ENCODE measurements at places on chromosomes 16 and 17.

DNA sequence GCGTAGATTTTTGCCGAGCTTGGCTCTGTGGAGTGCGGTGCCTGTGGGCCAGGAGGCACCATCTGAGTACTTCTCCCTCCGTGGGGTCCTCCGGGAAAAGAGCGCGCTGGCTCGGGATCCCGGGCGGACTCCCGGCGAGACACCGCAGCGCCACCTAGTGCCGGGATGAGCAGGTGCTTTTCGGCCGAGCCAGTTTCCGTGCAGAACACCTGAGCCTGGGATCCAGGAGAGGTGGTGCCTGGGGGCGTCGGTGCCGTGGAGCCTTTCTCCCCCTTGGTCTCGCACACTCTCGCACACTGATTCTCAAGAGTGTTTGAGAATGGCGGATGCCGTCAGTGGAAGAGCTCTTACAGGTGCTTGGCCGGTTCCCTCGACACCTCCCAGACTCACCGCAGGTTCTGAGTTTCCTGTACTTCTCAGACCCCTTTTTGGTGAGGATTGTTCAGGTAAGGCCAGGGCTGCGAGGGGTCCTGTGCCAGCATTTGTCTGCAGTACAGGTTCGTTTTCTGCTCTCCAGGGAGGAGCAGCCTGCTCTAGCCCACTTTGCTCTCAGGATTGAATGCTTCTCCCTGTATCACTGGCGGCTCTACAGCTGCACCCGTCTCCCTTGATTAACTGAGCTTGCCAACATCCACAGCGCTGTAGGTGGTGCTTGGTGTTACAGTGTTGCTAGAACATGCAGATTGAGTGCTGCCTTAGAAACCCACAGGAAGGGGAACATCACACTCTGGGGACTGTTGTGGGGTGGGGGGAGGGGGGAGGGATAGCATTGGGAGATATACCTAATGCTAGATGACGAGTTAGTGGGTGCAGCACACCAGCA, 23.3 kb downstream of the TBCD start:
- no peak for DNase-seq

- no peak for DNase-seq
These were observed 12.7 kb downstream of the NDUFAF8 start for GRCh38 chr17:81251709-81252301.

GRCh38 chr16:79001156-79001967, 599.2 kb downstream of the MAF start:
- no peak for DNase-seq

DNA sequence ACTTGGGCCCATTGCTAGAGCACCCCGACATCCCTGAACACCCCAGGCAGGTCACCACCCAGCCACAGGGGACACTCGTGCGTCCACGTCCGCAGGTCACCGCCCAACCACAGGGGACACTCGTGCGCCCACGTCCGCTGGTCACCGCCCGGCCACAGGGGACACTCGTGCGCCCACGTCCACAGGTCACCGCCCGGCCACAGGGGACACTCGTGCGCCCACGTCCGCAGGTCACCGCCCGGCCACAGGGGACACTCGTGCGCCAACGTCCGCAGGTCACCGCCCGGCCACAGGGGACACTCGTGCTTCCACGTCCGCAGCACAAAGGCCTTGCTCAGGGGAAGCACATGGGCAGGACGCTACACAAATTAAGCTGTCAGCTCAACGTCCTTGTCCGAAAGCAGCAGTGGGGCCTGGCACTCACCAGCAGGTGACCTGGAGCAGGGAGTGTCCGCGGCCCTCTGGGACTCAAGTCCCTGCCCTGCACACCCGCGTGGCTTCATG, 17.7 kb downstream of the GALNS start:
- no peak for DNase-seq

DNA sequence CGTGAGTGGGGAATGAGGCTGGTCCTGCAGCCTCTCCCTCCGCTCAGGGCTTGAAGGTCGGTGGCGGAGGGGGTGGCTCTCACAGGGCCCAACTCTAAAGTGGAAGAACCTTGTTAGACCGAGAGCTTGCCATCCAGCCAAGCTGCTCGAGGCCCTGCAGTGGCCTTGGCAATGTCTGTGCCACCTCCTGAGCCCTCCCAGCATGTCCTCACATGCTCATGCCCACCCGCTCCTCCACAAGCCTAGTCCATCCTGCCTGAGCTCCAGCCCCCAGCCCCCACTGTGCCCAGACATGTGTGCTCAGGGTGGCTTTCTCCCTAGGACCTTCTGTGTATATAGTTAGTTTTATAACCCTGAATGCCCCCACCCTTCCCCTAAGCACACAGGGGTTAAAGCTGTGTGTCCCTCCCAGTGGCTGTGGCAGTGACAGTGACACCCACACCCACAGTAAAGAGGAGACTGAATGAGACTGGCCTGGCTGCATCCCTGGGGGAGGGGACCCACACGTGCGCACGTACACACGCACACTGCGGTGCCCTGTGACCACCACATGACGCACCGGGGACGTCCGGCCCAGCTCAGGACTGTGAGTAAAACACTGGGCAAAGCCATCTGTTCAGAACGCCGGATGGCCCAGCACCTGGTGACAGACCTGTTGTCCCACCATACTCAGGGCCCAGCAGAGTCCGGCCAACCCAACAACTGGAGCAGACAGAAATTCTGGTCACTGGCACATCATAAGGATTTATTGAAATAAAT, 15.6 kb downstream of the PDK2 start:
- no peak for DNase-seq

- no peak for DNase-seq
These were observed 565 bp downstream of the WDR45B start for GRCh38 chr17:82647593-82648164.

DNA sequence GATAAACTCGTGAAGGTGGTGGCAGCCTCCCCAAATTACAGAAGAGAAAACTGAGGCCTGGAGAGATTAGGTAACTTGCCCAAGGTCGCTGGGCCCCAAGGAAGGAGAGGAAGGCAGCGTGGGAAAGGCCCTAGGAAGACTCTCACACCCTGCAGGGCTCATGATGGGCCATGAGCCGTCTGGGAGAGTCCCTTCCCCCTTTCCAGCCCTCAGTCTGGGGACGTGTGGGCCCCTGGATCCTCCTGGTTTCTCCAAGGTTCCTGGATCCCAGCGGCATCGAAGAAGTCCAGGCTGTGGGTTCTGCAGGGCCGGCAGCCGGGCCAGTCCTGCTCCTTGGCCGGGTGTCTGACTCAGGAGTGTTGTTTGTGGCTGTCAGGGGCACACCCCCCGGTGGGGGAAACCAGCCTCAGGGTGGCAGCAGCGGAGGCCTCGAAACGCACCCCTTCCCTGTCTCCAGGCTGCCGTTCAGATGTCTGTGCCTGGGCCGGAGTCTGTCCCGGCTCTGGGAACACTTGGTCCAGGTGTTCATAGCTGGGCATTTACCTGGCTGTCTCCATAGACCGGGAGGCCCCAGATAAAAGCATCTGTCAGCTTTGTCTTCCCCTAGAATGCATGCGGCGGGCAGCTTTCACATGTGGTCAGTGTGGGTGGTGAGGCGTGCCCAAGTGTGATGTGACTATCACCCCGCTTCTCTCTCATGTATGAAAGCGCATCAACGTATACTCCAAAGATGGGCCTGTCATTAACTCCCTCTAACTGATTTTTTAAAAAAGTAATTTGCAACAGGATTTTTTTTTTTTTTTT, 3.7 kb upstream of the RAP1GAP2 start:
- DNase-seq, result no peak

DNA sequence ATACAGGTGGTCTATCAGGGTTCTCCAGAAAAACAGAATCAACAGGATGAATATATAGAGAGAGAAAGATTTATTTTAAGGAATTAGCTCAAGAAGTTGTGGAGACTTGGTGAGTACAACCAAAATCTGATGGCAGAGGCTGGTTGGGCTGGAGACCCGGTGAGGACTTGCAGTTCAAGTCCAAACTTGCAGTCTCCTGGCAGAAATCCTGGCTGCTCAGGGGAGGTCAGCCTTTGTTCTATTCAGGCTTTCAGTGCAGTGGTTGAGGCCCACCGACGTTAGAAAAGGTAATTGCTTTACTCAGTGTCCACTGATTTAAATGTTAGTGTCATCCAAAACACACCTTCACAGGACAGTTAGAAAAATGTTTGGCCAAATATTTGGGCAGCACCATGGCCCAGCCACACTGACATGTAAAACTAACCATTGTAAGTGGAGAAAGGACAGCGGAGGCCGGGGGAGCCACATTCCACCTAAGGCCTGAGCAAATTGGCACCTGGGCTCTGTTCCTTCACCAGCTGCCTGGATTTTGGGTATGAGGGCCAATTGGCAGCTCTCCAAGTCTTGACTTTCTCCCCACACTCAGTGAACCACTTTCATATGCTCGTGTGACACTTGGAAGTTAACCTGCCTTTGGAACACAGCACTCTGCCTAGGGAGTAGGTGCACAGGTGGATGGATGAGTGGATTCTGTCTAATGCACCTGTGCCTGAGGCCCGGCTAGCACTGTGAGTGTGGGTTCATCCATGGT, 54.7 kb downstream of the CACNG5 start:
- DNase-seq, result no peak

DNA sequence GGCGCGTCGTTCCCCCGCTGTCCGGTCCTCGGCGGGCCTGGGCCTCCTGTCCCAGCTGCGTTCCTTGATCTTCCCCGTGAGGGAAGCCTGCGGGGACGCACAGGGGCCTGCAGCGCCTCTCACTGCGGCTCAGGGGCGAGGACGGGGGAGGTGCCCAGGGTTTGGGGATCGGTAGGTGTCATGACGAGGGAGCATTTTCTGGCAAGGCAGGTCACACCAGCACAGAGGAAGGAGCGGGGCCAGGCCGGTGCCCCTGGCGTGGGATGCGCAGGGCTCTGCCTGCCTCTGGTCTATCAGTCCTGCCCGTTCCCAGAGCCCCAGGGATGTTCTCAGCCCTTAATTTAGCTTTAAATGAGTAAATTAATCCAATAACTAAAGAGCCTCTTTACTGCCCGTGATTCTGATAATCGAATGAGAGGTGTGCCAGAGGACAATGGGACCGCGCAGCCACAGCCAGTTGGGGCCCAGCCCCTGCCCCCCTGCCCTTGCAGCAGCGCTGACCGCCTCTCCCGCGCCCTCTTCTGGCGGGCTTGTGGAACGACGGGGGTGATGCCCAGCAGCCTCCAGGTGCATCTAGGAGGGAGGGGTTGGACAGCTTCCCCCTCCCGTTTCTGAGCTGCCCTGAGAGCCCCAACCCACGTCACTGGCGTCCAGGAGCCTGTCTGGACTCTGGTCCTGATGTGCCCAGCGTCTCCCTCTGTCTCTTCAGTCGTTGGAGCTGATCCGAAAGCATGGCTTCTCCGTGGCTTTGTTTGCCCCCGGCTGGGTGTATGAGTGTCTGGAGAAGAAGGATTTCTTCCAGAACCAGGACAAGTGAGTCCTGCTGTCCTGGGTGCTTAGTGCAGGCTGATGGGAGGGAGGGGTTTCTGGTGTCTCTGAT, 7.9 kb downstream of the ENGASE start:
- no peak for DNase-seq

GRCh38 chr16:66150698-66151482, 215.6 kb upstream of the CDH5 start:
- DNase-seq, result no peak

- DNase-seq, result no peak
These were observed 17.1 kb downstream of the FOXJ1 start for GRCh38 chr17:76123749-76124581.

DNA sequence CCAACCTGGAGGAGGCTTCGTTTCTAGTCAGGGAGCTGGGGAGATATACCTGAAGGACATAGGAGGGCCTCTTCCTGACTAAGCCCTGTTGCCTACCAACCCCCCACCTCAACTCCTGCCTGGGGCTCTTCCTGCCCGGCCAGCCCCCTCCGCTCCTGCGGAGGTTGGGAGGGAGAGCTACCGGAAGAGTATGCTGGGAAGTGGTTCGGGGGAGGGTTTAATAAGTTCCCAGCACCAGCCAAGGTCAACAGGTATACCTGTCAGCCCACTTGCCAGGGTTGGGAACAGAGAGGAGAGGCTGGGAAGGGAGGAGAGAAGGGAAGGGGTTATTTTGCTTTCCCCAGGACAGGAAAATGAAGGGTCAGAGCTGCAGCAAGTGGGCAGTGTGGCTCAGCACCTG, 4.7 kb downstream of the PPP1R1B start:
- DNase-seq, result no peak

DNA sequence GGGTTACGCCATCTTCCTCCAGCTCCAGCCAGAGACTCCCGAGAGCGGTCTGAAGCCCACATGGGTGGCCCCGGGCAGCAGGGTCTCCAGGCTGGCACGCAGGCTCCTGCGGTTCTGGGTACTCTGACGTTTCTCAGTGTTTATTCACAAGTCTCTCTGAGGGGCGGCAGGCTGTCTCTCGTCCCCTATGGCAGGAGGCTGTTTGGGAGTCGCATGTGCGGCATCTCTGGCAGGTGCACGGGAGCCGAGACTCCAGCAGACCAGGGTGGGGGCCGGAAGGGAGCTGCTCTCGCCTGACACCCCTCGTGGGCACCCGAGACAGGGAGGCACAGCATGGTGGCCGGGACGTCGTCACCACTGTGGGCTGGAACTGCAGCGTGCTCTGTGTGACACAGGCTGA, 48.1 kb downstream of the ZNF778 start:
- DNase-seq, result no peak

DNA sequence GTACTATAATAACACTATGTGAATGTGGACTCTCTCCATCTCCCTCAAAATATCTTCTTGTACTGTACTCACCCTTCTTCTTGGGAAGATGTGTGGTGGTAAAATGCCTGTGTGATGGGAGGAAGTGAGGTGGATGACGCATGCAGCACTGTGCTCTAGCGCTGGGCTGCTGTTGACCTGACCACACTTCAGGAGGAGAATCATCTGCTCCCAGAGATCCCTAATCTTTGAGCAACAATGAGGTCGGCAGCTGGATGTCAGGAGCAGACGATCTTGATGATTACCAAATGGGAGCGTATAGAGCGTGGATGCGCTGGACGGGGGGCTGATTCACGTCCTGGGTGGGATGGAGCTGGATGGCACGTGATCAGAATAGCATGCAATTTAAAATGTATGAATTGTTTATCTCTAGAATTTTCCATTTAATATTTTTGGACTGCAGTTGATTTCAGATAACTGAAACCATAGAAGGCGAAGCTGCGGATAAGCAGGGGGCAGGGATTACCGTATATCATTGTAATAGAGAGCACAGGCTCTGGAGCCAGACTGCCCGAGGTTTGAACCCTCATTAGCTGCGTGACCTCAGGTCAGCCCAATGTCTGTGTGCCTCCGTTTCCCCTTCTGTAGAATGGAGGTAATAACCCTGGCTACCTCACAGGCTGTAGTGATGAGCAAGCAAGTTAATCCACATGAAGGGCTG, 23.7 kb upstream of the CYLD start:
- DNase-seq, result no peak

- DNase-seq, result no peak
These were observed 2.0 kb downstream of the HAS3 start for GRCh38 chr16:69107316-69107962.

- DNase-seq, result no peak
These were observed 2.1 kb upstream of the ENGASE start for GRCh38 chr17:79072544-79072943.

- DNase-seq, result no peak
These were observed 767.6 kb downstream of the KCNJ18 start for GRCh38 chr17:22459953-22460350.

DNA sequence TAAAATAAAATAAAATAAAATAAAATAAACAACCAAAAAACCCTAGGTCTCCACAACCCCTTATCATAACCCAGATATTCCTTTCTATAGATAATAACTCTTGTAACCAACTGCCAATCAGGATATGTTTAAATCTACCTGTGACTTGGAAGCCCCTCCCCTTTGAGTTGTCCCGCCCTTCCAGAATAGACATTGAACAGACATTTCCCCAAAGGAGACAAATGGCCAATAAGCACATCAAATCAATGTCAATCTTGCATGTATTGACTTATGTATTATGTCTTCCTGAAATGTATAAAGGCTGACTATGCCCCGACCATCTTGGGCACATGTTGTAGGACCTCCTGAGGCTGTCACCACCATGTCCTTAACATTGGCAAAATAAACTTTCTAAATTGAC, 1.5 kb upstream of the MAPK7 start:
- peak; percentile 34 for DNase-seq

GRCh38 chr17:56231693-56232092, 78.4 kb downstream of the ANKFN1 start:
- DNase-seq, result no peak

Data from suprapubic skin (tissue), 4 donors.